ENCODE measurements at places on chromosomes 16 and 17.

- peak; percentile 46 for DNase-seq
Measured at GRCh38 chr16:30637944-30638343, 12.8 kb upstream of the PRR14 start.

DNA sequence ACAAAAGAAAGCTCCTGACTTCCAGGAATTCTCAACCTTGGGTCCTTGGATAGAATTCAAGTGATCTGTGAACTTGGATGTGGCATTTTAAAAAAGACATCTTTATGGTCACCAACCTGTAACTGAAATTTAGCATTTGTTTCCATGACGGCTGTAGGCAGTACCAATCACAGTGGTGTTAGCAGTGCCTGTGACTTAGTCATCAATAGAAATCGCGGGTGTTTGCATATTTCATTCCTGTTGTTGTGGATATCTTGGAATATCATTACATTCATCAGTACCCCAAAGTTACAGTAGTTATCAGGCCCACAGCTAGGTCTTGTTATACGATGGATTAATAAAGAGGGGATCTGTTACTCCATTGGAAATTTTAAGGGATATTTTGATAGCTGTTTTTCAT lies 81.6 kb downstream of the CMIP start:
- DNase-seq, result no peak

DNA sequence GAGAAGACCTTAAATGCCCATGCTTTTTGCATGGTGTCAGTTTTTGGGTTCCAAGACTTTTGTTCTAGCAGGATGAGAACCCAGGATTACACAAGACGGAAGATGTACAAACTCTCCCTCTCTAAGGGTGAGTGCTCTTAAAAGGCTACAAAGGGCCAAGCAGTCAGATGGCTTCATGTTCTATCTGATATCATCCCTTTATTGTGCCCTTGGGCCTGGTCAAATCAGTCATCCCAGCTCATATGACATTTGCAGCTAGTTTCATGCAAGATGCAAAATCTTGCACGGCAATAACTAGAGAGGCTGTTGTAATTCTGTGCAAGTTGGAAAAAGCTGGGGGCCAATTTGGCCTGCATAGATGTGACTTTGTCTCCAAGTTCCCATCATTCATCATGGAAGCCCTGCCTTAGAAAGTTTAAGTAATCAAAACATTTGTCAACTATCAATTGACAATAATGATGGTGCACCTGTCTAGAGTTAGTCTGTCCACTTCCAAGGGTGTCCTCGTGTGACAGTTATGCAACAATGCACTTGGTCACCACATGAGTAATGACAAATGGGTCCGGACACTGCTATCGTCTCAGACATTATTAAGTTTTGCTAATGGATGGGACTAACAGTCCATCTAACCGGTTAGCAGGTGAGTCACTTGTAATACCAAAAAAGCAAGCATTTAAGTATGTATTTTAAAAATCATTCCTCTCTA lies 58.6 kb upstream of the ZFHX3 start:
- DNase-seq, result no peak

GRCh38 chr17:58593123-58593522 lies 78.7 kb upstream of the MTMR4 start:
- DNase-seq, result no peak

- peak; percentile 47 for DNase-seq
Measured at GRCh38 chr17:4903051-4903818, at the start of gene CHRNE. CHRNE (minus strand) TSS chr17:4903098; CDS start chr17:4903063, 35 bp downstream.

- peak; percentile 48 for DNase-seq
Measured at GRCh38 chr17:40191237-40192208, 14.3 kb downstream of the RAPGEFL1 start.

- DNase-seq, result no peak
Measured at GRCh38 chr16:75929046-75929445, 202.8 kb upstream of the CPHXL start.

DNA sequence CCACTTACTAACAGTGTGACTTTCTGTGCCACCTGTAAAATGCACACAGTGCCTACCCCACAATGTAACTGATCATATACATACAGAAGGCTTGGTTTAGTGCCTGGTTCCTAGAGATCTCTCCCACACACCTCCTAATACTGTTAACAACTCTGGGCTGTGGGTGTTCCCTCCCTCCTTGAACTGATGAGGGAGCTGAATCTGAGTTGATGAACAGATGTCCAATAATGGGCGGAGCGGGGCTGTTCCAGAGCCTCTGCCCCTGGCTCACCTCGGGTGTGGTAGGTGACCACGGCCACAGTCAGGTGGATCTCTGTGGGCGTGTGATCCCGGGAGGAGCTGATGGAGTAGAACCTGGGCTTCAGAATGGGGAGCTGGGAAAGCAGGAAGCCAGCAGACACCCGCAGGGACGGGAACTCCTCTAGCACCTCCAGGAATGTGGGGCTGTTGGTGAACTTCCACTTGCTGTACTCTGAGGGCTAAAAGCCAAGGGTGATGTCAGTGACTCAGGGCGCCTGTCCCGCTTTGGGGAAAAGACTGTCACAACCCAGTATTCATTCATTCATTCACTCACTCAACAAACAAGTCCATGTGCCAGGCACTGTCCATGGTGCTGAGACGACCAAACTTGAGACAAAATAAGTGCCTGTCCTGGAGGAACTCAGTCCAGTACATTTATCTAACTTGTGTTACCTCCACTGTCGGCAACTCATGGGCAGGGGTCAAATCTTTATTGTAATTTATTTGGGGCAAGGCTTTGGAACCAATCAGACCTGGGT lies 37.6 kb downstream of the NOS2 start:
- DNase-seq, result no peak

DNA sequence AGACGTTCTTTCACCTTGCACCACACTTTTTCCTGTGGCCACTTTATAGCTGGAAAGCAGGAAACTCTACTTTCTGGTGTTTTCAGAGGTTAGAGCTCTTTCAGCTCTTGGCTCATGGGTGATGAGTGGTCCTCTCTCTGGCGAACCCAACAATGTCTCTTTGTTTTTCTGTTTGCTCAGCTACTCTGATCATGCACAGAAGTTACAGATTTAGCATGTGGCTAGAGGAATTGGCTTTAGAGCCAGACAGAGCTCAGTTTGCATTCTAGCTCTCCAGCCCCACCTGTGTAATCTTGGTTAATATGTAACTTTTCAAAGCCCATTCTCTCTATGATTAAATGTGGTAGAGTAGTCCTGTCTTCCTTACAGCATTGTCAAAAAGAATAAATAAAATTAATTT lies 225.2 kb downstream of the HAPSTR1 start:
- DNase-seq, result no peak

DNA sequence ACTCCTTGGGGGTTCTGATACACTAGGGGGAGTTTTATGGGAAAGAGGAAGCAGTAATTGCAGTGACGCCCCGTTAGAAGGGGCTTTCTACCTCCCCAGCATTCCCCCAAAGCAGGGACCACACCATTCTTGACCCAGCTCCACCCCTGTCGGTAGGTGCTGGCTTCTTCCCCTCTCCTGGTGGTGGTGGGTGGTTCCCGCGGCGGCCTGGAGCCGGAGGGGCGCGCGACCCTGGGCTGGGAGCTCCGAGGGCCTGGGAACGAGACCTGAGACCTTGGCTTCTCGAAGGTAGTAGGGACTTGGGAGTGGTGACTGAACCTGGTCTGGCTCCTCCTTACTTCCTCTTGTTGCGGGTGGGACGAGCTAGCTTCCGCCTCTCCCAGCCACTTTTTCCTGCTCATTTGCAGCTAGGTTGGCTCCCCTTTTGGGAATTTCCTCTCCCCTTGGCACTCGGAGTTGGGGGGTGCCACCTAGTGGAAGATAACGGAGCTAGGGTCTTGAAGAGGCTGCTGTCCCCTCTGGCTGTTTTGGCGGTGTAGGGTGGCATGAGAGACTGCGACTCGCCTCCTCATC lies 438 bp downstream of the GRN start:
- DNase-seq, result peak; percentile 73

- DNase-seq, result no peak
Measured at GRCh38 chr17:51580869-51581268, 320.5 kb downstream of the UTP18 start.

DNA sequence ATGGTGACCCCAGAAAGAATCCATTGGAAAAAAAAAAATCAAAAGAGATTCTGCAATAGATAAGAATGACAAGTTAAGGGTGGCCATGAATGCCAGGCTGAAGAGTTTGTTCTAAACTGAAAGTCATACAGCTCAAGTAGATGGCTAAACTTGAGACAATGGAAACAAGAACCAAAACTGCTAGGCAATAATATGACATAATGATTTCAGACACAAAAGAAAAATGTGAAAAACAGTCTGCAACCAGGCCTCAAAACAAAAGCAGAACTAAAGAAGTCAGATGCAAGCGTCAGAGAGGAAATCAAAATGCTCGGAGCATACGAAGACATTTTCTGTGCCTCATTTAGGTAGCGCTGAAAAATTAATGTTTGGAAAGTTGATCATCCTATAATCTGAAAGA lies 54.4 kb upstream of the YPEL2 start:
- DNase-seq, result no peak

DNA sequence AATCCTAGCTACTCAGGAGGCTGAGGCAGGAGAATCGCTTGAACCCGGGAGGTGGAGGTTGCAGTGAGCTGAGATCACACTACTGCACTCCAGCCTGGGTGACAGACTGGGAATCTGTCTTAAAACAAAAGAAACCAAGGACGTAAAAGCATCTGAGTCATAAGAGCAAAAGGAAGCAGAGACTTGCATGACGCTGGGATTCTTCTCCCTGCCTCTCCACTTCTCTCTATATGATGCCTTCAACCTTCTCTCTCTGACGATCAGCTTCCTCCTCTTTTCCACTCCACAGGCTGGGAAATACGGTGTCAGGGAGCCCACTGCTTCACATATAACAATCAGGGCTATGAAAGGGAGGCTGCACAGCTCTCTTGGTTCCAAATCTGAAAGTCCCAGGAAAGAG lies 43.2 kb upstream of the CCL1 start:
- no peak for DNase-seq

DNA sequence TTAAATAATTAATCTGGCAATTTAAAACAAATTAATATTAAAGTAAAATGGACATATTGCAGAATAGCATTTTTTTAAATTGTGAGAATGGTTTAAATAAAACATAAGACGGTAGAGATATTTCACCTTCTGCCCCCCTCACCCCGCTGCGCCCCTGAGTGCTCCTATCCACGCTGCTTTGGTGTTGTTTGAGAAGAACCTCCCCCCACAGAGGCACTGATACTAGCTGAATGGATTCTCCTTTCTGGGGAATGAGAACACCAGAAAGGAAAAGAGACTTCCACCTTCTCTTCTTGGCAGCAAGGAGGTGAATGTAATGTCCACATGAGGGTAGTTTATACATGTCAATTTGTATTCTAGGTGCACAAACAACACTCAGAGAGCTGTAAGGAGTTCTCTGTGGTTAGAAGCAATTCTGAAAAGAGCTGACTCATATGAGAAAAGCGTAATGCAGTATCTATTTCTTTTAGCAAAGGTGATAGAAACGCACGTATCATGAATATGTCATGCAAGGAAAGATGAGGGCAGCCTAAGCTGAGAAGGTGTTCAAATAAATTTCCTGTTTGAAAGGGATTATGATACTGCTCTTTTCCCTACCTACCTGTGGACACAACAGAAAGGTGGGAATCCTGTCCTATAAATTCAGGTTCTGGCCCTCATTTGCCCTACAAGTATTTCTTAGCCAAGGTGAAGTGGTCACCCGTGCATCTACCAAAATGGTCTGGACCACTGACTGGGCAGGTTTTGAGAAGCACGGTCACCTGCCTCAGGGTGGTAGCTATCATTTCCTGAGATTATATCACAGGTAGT lies 126.9 kb downstream of the PARN start:
- no peak for DNase-seq

- no peak for DNase-seq
Measured at GRCh38 chr16:53775106-53775820, 71.3 kb downstream of the FTO start.

GRCh38 chr16:11857161-11857560 lies 5.8 kb upstream of the RSL1D1 start:
- DNase-seq, result no peak

- DNase-seq, result no peak
Measured at GRCh38 chr17:73091770-73092522, 542 bp downstream of the SLC39A11 start.

DNA sequence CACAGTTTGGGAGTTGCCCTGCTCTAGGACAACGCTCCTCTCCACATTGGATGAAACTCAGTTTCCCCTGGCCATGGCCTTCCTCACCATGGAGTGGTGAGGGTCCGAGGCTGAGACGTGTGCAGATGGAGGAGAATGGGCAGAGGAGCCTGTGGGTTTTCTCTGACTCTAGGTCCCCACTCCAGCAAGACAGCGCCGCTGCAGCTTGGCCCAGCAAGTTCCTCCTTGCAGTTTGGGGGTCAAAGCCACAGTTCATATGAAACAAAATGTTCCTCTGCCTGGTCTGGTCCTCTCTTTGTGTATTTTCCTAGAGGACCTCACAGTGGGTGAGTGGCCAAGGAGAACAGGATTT lies 2.3 kb downstream of the C16orf54 start:
- no peak for DNase-seq

- no peak for DNase-seq
Measured at GRCh38 chr17:29848737-29849136, 81.3 kb downstream of the SSH2 start.

DNA sequence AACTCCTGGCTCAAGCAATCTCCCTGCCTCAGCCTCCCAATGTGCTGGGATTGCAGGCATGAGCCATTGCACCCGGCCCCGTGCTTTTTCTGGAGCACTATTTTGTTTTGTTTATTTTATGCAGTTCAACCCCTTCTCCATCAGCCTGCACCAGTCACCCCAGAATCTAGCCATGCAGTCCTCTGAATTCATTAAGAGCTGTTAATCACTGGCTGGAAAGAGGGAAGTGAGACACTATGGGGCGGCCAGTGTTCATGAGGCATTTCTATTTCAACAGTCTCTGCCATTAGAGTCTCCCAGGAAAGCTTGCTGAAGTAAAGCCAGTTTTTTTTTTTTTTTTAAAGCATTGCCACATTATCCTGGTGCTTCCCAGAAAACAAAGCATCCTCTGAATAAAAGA lies 1.7 kb downstream of the VWA3A start:
- DNase-seq, result no peak

DNA sequence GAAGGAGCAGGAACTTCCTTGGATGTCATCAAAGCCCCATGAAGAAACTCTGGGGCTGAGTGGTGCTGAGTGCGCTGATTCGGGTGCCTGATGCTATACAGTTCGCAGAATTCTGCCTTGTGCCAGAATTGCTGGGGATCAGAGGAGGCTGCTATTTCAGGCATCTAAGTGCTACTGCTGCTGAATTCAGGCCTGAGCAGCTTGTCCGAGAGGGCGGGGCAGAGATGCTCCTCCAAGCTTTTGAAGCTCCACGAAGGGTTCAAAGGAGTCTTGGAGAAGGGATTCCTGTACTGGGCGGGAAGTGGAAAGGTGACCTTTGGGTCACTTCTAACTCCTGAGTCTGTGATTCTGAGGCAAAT lies 227.8 kb downstream of the CCDC182 start:
- no peak for DNase-seq

GRCh38 chr17:81940538-81941483 lies 3.7 kb upstream of the PYCR1 start:
- DNase-seq, result no peak

Data from NCI-H1092 treated with DMSO at 0.1 percent for 48 hours (cell line).